HTR-8/SVneo (cell line): ENCODE measurements at places on chromosomes 12 and 14.

DNA sequence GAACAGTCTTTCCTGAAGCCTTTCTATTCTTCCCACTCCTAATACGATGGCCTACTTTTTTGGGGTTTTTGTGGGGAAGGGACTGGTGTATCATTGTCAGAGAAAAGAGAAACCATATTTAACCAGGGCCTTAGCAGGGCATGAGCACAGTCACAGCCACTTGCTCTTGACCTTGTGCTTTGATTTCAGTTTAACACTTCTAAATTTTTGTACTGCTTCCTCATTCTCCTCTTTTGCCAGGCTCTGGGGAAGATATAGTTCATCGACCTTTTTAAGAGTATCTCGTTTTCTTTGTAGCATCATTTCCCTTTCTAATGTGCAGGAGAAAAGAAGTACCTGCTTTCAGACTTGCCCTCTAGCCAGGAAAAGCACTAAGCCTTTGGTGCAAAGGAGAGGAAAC lies 2.2 kb downstream of the ZBTB1 start:
- DNase-seq, result no peak

DNA sequence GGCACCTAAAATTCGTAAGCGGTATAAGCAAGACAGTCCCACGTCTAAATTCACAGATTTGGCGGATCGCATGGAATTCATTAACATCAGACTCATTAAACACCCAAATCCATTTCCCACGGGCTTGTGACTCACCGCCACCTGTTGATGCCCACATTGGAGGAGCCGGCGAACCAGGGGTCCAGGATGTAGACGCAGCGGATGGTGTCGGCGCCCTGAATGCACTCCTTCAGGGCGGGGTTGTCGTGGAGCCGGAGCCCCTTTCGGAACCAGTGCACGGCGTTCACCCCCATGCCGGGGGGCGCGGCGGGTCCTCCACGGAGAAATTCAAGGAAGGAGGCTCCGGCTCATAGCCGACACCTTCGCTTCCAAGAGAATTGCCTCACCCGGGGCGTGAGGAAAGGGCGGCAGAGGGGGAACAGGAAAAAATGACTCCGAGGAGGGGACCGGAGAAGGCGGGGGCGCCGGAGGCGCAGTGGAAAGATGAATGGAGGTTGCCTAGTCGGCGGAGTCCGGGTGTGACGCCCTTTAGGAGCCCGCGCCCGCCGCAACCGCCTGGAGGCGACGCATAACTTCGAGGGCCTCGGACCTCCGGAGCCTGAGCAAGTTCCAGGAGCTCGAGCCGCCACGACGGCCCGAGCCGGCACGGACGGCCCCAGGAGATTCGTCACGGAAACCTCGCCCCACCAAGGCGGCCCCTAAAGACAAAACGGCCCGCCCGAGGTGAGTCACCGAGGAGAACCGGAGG lies 506 bp downstream of the CRY1 start:
- no peak for DNase-seq

GRCh38 chr14:99133636-99134515 lies 138.1 kb downstream of the BCL11B start:
- DNase-seq, result no peak

DNA sequence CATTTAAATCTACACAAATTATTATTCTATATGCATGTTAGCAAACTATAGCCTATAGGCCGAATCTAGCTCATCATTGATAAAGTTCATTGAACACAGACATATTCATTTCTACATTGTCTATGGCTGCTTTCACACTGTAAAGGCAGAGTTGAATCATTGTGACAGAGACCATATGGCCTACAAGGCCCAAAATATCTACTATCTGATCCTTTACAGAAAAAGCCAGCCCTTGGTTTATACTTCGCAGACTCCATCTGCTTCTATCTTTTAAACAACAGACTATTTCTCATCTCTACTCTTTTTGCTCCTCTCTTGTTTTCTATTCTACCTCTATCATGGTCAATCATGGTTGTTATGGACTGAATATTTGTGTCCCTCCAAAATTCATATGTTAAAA lies 190.7 kb downstream of the EXOC5 start:
- DNase-seq, result no peak

GRCh38 chr14:100771121-100771800 lies 44.6 kb downstream of the DLK1 start:
- DNase-seq, result no peak
